Kidney epithelial cell (primary cell): ENCODE measurements at places on chromosomes 12 and 14.

DNA sequence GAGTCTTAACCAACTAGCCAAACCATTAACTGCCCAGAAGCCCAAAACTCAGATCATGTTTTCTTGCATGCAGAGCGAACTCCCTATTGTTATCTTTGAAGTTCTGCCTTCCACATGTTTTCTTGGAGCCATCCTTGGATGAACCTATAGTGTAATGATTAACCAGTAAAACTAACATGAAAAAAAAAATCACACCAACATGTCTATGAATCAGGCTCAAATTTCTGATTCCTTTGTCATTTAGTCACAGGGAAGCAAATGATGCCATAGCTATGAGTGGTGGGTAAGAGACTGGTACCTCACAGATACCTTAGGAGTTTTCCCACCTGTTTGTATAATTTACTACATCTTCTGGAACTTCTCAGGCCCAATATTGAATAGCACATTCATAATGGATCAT, 70.7 kb downstream of the PTPRO start:
- DNase-seq: peak; percentile 73

- no peak for DNase-seq
Observed at GRCh38 chr12:113135178-113136127, at the start of gene RASAL1. TSS of gene RASAL1 (minus strand) at chr12:113135761. CDS start at chr12:113135462, 299 bp downstream.

GRCh38 chr12:55051197-55051947, 31.6 kb downstream of the NEUROD4 start:
- DNase-seq: no peak

DNA sequence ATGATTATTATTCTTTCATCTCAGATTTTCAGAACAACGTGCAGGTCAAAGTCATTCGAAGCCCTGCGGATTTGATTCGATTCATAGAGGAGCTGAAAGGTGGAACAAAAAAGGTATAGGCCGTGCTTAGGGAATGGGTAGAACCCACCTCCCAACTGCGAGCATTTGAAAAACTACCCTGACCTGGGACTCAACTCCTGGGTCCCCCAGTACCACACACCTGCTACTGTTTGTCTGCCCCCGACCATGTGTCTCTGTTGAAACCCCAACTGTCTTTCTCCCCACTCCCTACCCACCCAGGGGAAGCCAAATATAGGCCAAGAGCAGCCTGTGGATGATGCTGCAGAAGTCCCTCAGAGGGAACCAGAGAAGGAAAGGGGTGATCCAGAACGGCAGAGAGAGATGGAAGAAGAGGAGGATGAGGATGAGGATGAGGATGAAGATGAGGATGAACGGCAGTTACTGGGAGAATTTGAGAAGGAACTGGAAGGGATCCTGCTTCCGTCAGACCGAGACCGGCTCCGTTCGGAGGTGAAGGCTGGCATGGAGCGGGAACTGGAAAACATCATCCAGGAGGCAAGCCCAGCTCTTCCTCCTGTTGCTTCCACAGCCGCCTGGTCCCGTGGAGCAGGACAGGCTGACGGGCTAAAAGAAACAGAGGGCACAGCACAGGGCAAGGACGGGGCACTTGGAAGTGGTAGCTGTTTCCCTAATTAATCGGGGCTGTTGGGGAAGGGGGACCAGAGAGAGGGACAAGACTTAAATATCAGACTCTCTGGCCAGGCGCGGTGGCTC, 20.5 kb downstream of the AGAP2 start:
- no peak for DNase-seq

DNA sequence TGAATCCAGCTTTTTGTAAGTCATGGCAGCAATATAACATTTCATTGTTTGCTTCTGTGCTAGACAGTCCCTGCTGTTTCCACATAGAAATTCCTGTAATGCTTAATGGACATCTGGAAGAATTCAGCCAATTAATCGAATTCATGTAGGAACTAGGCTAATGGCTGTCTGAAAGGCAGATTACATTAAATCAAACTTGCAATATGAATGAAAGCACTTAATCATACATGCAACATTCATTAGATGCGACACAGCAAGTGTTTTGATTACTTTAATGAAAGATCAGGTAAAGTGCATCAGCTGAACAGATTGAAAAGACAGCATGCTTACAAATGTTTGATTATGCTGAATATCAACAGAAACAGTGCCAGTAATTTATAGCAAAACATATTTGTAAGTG, 24.1 kb upstream of the INSM2 start:
- DNase-seq: no peak

- DNase-seq: no peak
Observed at GRCh38 chr14:72213424-72213823, 281.2 kb downstream of the RGS6 start.

GRCh38 chr12:114447274-114447716, 41.4 kb upstream of the TBX5 start:
- DNase-seq: no peak
